ENCODE measurements at places on chromosomes 16 and 17. TPM values are rescaled to one million over a fixed set of nuclear protein-coding genes. Genes with fewer than 3 reads are reported as not detected.

DNA sequence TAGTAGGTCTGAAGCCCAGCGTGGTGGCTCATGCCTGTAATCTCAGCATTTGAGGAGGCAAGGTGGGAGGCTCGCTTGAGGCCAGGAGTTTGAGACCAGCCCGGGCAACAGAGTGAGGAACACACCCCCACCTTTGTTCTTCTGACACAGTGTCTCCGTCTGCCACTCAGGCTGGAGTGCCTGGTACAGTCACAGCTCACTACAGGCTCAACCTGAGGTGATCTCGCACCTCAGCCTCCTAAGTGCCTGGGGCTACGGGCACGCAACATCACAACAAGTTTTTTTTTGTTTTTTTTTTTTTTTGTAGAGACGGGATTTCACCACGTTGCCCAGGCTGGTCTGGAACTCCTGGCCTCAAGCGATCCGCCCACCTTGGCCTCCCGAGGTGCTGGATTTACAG is 6.7 kb upstream of the TLCD3A start:
- DNase-seq: no peak

GRCh38 chr16:82685526-82685925 is 58.8 kb downstream of the CDH13 start:
- DNase-seq: no peak

- DNase-seq: no peak
These were observed 198.4 kb downstream of the SHISA9 start for GRCh38 chr16:13099822-13100221.

DNA sequence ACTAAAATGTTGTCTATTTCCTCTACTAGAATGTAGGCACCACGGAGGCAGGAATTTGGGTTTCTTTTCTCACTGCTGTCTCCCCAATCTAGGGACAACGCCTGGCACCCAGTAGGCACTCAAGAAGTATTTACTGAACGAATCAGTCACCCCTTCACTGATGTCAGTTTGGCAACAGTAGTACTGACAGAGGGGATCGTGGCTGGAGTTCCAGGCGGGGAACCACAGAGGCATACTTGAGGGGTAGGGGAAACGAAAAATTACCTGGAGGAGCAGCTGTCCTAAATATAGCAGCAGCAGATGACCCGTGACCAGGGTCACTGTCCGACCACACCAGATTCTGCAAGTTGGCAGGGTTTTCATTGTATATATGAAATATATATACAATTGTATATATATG is 33.3 kb downstream of the TRIM25 start:
- no peak for DNase-seq

KRT10 gene
- total RNA-seq: 65.8 TPM

GRCh38 chr17:32493976-32494513 is 7.3 kb downstream of the CDK5R1 start:
- no peak for DNase-seq

RNF157 gene
- total RNA-seq: 10.7 TPM

DNA sequence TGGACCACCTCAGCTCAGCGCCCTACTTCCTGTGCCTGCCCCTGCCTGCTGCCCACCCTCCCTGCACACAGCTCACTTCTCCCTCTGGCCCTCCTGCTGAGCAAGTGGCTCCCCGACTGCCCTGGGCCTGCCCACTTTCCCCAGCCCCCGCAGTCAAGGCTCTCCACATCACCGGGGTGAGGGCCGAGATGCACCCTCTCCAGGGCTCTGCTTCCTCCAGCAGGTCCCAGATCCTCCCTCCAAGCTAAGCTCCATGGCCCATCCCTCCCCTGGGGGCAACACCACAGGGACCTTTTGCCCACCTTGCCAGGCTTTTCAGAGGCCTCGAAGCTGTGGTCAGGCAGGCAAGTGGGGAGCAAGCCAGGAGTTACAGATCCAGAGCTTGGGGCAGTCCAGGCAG is 820.2 kb downstream of the KCNJ18 start:
- no peak for DNase-seq

DNA sequence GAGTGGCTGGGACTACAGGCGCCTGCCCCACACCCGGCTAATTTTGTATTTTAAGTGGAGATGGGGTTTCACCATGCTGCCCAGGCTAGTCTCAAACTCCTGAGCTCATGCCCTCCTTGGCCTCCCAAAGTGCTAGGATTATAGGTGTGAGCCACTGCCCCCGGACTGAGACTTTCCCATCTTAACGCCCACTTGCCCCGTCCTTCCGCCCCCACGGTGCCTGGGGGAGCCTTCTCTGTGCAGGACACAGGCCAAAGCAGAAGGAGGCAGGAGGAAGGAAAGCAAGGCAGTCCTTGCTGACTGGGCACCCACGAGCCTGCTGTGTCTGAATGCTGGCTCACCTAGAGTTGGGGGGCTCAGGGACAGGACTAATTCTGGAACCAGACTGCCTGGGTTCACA is 17.6 kb upstream of the GNG13 start:
- no peak for DNase-seq

- DNase-seq: no peak
These were observed 767 bp downstream of the RPS6KB1 start for GRCh38 chr17:59893676-59894100.

GRCh38 chr17:31564883-31565301 is 173.4 kb downstream of the RAB11FIP4 start:
- DNase-seq: no peak

DNA sequence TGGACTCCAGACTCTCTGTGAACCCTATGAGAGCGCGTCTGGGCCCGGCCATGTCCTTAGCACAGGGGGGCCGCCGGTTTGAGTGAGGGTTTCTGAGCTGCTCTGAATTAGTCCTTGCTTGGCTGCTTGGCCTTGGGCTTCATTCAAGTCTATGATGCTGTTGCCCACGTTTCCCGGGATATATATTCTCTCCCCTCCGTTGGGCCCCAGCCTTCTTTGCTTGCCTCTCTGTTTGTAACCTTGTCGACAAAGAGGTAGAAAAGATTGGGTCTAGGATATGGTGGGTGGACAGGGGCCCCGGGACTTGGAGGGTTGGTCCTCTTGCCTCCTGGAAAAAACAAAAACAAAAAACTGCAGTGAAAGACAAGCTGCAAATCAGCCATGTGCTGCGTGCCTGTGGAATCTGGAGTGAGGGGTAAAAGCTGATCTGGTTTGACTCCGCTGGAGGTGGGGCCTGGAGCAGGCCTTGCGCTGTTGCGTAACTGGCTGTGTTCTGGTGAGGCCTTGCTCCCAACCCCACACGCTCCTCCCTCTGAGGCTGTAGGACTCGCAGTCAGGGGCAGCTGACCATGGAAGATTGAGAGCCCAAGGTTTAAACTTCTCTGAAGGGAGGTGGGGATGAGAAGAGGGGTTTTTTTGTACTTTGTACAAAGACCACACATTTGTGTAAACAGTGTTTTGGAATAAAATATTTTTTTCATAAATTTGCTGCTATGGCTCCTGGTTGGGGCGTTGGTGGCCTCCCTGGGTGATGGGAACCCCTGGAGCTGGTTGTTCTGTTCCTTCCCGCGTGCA is 23.1 kb downstream of the STAT5A start:
- peak; percentile 94 for DNase-seq

SEZ6 gene
- not detected for total RNA-seq

DNA sequence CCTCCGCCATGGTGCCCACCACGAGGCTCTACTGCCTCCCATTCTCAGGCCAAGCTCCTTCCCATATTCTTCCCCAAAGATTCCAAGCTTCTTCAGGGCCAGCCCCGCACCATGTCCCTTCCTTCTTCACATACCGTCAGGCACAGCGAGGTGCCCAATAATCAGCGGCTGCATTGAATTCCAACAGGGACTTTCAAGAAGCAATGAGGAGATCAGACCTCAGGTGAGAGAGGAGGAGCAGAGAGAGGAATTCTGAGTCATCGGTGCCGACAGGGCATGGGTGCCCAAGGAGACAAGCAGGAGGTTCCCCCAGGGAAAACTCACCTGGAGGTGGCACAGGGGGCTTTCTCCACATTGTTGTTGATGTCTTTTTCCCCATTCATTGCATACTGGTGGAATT is 2.0 kb downstream of the NOS2 start:
- no peak for DNase-seq

MIEF2 gene
- 20.7 TPM for total RNA-seq

KRT9 gene
- total RNA-seq: not detected

DNA sequence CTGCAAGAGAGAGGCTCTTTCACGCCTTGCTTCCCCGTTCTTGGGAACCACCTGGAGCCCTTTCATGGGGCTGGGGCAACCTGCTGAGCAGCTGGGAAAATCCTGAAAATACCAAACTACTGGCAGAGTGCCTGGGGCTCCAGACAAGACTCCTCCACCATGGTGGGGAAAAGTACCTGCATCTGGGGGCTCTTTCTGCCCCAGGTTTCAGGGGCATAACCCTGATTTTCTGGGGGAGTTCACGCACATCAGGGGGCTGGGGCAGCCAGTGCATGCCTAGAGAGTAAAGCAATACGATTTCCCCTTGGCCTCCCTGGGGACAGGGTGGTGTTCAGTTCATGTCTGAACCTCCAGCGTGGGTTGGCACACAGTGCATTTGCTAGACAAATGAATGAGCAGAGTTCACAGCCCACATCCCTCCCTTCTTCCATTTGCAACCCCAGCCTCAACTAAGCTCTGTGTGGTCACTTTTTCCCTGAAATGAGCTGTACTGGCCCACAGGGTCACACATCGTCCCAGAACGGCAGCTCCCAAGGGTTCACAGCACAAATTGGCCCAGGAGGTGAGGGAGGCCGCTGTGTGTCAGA is 5.2 kb upstream of the CDC42EP4 start:
- DNase-seq: no peak

- no peak for DNase-seq
These were observed 52.8 kb downstream of the NTN1 start for GRCh38 chr17:9074131-9074530.

GRCh38 chr17:8806926-8807550 is 7.9 kb upstream of the MFSD6L start:
- DNase-seq: no peak

- DNase-seq: no peak
These were observed 1.9 kb upstream of the SNAI3 start for GRCh38 chr16:88688013-88688778.

QPRT gene
- 20.4 TPM for total RNA-seq

GRCh38 chr17:10251212-10251948 is 53.0 kb upstream of the GAS7 start:
- DNase-seq: no peak

GRCh38 chr17:7213895-7214299 is 5.7 kb downstream of the DLG4 start:
- DNase-seq: no peak

GRCh38 chr16:2173366-2173765 is 17.8 kb downstream of the TRAF7 start:
- DNase-seq: no peak

DNA sequence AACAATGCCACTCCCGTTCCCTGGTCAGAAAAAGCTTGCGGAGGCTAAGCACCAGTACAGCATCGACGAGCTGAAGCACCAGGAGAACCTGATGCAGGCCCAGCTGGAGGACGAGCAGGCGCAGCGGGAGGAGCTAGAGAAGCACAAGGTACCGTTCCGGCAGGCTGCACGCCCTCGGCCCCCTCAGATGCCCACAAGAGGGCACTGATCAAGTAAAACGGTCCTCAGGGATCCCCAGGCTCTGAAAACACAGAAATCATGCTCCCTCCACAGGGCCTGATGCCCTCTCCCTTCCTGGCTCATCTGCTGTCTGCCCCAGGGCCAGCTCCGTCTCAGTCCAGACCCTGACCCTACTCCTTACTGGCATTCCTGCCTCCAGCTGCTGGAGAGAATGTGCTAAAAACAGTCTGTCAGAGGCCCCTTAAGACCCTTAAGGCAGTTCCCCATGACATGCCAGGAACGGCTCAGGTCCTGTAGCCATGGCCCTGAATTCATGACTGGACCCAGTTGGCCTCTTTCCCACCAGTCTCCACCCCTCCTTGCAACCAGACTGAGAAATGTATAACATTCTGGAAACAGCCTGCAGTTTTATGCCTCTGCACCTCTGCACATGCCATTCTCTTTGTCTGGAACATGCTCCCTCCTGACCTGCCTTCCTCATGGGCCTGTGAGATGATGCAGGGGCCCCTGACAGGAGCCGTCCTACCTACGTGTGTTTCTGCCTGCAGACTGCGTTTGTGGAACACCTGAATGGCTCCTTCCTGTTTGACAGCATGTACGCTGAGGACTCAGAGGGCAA is 21.8 kb downstream of the DRC3 start:
- peak; percentile 61 for DNase-seq

ELMO3 gene
- total RNA-seq: 0.78 TPM

- DNase-seq: no peak
These were observed 177.6 kb downstream of the IRF8 start for GRCh38 chr16:86076606-86077005.

- peak; percentile 91 for DNase-seq
These were observed at the start of gene RAB26 for GRCh38 chr16:2147981-2148671. TSS of gene RAB26 (plus strand) at chr16:2148625. CDS start at chr16:2148784, 159 bp downstream.

DNA sequence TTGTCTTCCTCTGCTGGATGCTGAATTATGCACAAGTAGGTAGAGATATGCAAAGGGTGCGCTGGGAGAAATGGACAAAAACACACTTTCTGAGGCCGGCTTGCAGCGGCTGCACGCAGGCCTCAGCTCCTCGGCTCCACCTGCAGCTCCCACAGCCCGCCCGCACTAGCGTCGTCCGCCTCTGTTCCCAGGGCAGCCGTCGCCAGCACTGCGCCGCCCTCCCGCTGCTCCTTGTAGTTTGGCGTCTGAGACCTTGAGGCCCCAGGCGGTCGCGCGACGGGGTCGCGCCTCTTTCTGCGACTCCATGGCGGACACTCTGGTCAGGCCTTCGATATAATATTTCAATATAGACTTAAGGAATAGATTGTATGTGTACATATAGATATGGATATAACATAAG is 24.8 kb downstream of the SLFN12 start:
- no peak for DNase-seq

KRTAP4-5 gene
- total RNA-seq: not detected

SREBF1 gene
- 41.6 TPM for total RNA-seq

DNA sequence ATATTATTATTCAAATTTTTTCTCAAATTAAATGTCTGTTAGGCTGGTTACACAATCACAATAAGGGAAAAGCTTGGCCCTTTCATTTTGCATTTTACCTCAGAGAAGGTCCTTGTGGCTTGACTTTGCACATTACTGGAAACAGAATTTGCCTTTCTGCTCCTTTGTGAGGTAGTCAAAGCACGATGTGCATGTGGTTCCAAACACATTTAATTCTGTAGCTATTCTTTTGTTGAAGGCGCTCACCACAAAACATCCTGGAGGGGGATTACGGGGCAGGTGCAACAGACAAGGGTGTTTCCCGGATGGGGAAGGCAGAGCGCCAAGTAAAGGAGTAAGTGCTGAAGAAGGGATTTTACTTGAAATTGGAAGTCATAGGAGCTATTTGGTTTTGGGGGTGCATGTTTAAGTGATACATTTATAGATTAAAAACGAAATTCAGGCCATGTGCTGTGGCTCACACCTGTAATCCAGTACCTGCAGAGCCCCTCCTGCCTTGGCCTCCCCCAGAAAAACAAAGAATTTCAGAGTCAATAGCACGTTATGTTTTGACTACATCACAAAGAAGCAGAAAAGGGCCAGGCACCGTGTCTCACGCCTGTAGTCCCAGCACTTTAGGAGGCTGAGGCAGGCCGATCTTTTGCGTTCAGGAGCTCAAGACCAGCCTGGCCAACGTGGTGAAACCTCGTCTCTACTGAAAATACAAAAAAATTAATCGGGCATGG is 31.2 kb upstream of the TENT4B start:
- no peak for DNase-seq

GRCh38 chr17:82865774-82866395 is 26.1 kb upstream of the ZNF750 start:
- no peak for DNase-seq

HBA1 gene
- 53.4 TPM for total RNA-seq

ATP6V0A1 gene
- total RNA-seq: 45.2 TPM

GRCh38 chr16:80684906-80685305 is 119.5 kb downstream of the CDYL2 start:
- DNase-seq: no peak

GRCh38 chr16:31148281-31148728 is 1.6 kb downstream of the PRSS36 start:
- DNase-seq: no peak

- DNase-seq: no peak
These were observed 44.9 kb downstream of the CNGB1 start for GRCh38 chr16:57926041-57926440.

DRC3 gene
- total RNA-seq: 1.4 TPM
